ENCODE measurements at places on chromosomes 3 and 15.

- no peak for DNase-seq
These were observed 54.9 kb downstream of the FRMD4B start for GRCh38 chr3:69330891-69331400.

GRCh38 chr3:62372621-62373041 is 719 bp downstream of the FEZF2 start:
- no peak for DNase-seq

DNA sequence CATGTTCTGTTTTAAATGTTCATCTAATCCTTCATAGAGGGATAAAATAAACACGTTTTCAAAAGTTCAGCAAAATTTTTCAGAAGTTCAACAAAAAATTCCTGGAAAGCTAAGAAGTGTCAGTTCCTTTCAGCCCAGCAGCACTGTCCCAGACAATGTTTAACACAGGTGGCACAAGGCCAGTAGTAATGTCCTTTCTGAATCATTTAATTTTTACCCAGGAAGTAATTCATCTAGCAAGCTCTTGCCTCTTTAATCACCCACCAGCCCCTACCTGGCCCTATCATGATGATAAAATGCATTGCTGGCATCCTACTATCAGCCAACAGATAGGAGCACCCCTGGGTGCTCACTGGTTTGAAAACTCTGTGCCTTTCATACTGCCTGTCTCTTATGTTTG is 627.1 kb upstream of the ADAMTS9 start:
- no peak for DNase-seq

DNA sequence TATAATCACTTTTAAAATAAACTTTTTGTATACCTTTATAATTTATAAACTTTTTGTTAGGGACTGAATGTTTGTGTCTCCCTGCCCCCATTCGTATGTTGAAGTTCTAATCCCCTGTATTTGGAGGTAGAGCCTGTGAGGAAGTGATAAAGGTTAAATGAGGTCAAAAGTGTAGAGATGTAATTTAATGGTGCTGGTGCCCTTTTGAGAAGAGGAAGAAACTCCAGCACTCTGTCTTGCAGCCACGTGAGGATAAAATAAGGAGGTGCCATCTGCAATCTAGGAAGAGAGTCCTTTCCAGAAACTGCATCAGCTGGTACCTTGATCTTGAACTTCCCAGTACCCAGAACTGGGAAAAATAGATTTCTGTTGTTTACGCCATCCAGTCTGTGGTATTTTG is 106.1 kb upstream of the RGMA start:
- no peak for DNase-seq

- no peak for DNase-seq
These were observed 27.8 kb downstream of the COL8A1 start for GRCh38 chr3:99666201-99666600.

DNA sequence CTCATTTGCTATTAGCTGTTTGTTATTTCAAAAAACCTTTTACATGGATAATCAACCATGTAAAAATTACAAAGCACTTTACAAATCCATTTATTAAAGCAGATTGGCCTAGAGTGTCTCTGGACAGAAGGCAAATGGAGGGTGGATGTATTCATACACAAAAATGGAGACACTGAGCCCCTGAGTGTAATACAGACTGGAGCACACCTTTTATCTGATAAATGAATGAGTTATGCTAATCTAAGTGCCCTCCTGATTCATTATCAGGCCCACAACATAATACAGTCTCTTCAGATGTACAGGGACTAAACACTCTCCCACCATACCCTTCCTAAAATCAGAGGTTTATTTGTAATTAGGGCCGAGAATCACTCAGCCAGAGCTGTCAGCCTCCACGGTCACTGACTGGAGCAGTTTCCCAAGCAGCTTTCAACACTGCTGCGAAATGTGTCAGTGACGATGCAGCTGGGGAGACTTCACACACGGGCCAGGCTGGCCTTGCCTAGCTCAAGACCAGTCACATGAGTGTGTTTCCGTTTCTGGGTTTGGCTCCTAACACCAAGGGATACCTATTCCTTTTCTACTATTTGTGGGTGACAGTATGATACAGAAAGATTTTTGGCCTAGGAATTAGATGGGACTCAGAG is 271.8 kb downstream of the ZIC1 start:
- no peak for DNase-seq

DNA sequence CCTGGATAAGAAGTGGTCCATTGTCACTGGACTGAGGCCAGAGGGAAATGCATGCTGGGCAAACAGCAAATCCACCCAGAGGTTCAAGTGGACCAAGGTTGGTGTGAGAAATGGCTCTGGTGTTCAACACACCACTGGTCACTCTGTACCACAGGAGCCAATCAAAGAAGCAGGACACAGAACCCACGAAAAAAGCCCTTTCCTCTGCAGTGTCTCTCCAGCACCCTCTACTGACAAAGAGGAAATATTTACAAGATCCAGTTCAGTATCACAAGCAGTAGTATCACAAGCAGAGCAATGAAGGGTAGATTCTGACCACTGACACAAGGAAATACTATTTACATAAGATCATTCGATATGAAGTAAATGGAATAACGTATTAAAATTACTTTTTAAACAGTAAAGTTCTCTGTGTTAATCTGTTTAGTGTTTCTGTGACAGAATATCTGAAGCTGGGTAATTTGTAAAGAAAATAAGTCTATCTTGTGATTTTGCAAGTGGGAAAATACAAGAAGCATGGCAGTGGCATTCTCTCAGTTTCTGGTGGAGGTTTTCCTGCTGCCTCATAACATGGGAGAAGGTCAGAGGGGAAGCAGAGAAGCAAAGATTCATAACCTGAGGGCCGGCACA is 390.7 kb downstream of the EFHB start:
- DNase-seq, result no peak

- peak; percentile 61 for DNase-seq
These were observed 30.5 kb upstream of the MYZAP start for GRCh38 chr15:57561041-57561711.

DNA sequence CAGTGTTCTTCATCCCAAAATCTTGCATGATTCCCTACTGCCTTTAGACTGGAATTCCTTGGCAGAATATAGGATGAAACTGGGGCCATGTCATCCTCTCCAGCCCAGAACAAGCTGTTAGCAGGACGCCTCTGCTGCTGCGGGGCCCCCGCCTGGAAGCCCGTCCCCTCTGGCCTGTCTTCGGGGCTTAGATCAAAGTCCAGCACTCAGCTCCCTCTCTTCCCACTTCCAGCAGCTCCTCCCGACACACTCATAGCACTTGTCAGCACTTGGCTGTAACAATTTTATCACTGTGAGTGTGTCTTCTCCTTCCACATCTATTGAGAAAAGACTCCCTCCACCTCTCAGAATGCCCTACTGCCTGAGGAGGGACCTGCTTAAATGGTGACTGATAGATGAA is 112.0 kb upstream of the HACD2 start:
- DNase-seq, result peak; percentile 41

GRCh38 chr3:169278092-169278491 is 385.4 kb downstream of the MECOM start:
- DNase-seq, result peak; percentile 16

- DNase-seq, result no peak
These were observed 109.5 kb upstream of the OCA2 start for GRCh38 chr15:28208583-28208982.

DNA sequence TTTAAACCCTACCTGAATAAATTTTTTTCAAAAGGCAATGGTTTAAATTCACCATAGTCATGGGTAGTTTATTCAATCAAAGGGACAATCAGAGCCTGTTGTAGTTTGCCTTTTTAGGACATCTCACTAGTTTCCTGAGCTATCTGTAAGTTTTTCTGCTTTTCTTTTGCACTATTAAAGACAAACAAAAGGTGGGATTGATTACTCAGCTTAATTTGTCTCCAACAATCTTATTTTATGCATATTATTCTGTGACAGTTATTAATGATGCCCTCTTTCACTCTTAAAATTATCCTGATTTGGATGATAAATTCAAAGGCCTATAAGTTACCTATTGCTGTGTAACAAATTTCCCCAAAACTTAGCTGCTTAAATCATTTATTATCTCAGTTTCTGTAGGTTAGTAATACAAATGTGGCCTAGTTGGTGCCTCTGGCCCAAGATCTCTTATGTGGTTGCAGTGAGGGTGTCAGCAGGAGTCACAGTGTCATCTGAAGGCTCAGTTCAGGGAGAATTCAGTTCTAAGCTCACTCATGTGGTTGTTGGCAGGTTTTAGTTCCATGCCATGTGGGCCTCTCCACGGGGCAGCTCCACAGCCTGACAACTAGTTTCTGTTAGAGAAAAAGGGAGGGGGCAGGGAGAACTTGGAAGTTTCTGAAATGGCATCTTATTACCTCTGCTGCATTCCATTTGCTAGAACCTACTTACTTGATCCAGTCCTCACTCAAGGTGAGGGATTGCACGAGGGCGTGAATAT is 16.0 kb downstream of the ARMC8 start:
- DNase-seq, result no peak

DNA sequence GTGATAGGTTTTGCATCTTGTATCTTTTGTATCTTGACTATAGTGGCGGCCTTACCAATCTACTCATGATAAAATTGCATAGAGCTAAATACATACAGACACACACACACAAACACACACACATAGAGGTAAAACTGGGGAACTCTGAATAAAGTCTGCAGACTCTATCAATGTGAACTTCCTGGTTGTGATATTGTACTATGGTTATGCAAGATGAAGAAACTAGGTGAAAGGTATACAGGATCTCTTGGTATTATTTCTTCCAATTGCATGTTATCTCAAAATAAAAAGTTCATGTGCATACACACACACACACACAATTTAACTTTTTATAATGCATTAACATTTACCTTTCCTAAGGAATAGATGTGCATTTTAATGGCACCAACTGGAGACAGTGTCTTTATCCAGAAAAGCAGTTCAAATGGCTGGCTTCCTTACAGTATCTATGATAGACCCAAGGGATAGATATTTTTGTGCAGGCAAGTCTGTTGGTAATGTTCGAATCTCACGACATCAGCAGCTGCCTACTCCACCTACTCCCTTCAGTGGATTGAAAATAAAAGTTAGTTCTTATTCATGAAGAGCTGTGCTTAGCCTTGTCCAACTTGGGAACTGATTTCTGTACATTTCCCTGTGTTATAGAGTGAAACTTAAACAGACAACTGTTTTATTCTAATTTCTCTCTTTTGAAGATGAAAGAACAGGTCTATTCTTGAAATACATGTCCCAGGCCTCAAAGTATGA is 46.9 kb upstream of the SPRED1 start:
- no peak for DNase-seq

GRCh38 chr3:154431043-154431442 is 1.1 kb upstream of the GPR149 start:
- no peak for DNase-seq

GRCh38 chr3:93961489-93961888 is 12.2 kb downstream of the PROS1 start:
- DNase-seq, result no peak

- peak; percentile 26 for DNase-seq
These were observed 20.4 kb upstream of the NFKBIZ start for GRCh38 chr3:101828691-101829436.

DNA sequence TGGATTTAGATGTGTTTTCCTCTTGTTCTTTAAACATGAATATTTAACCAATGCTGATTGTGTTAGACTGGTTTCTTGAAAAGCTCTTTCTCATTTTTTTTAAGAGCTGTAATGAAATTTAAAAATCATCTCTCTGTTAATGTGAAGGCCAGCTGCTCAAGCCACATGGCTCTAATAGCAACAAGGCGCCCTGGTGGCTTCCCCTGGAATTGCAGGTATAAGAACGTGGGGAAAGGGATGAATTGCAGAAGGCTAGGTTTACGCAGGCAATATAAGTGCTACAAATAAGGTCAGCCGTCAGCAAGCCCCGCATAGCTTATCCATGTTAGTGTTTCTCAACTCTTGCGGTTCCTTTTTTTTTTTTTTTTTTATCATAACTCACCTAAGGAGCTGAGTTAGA is 108.5 kb downstream of the SAMMSON start:
- DNase-seq, result no peak

- no peak for DNase-seq
These were observed 71.8 kb upstream of the ZBTB20 start for GRCh38 chr3:115218859-115219258.

- no peak for DNase-seq
These were observed 5.1 kb downstream of the DUOX1 start for GRCh38 chr15:45134682-45135604.

- peak; percentile 74 for DNase-seq
These were observed 562.7 kb downstream of the GBE1 start for GRCh38 chr3:81198756-81199155.

GRCh38 chr3:107458871-107459270 is 63.9 kb upstream of the BBX start:
- DNase-seq, result no peak

GRCh38 chr15:80822256-80822655 is 43.1 kb downstream of the CEMIP start:
- DNase-seq, result no peak

DNA sequence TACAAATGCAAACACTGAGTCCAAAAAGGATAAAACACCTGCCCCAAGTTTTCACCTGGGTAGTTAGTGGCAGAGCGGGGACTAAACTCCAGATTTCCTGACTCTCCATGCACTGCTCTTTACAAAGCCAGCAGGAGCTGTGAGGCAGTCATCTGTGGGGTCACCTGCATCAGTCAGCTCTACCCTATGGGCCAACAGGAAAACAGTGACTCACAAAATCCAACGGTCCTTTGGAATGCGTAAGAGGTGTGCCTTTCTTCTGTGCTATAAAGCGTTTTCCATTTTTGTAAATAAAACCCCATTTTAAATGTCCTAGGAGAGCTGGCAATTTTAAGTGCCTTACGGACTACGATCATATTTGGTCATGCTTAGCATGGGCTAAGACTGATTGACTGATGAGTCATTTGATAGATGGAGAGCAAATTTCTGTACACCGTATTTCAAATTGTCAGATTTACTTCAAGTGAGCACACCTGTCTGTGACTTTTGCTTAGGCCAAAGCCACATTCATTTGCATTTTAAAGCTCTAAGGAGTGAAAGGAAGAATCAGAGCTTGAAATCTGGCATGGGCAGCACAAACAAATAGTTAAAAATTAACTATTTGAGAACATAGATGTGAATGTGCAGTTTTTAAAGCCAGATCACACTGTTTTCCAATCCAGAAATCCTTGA is 4.4 kb upstream of the COL8A1 start:
- no peak for DNase-seq

DNA sequence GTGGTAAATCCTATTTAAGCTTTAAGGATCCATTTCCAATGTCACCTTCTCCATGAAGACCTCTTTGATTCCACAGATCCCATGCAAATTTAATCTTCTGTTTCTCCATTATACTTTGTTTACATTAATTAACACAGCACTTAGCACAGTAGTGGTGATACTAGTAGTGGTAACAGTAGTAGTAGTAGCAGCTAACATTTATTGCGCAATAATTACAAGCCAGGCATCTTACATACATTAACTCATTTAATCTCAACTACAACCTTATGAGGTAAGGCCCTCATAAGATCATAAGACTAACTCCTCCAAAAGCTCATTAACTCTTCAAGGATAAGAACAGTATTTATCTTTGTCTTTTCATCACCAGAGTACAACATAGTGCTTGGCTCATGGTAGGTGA is 54.8 kb upstream of the FSIP1 start:
- DNase-seq, result no peak

GRCh38 chr15:49686599-49686998 is 65.8 kb downstream of the DTWD1 start:
- DNase-seq, result peak; percentile 77

GRCh38 chr3:165206454-165207266 is 10.5 kb upstream of the SLITRK3 start:
- peak; percentile 80 for DNase-seq
